ENCODE measurements at places on chromosomes 12 and 14.
A peak's percentile ranks its signal among the peaks of the same experiment; 100 is the strongest.

- no peak for DNase-seq
Observed at GRCh38 chr12:123992118-123992825, 19.3 kb downstream of the ZNF664 start.

DNA sequence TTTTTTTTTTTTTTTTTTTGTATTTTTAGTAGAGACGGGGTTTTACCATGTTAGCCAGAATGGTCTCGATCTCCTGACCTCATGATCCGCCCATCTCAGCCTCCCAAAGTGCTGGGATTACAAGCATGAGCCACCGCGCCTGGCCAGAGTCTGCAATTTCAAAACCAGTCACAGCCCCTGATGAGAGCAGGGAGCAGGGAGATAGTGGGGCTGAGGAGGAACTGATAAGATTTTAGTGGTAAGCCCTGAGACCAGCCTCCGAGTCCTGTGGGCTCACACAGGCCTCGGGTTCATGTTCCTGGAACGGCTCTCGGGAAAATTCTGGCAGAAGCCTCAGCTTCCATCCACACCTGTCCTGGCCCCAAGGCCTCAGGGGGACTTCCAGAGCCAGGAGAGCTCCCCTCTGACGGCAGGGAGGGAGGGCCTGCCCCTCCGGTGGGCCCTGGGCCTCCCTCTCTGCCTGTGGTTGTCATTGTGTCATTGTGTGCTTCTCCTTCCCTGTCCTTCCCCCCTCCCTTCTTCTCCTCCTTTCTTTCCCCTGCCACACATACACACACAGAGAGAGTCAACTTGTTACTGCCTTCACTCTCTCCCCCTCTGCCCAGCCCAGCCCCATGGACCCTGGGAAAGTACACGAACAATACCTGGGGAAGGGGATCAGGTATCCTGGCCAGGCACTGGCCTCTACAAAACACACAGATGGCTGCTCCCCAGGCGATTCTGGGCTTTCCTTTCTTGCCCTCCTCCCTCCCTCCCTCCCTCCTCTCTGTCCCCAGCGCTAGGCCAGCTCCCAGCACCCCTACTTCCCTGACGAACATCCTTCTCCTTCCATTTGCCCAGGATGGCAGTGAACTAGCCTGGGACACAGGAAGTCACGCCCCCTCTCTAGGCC, 294.1 kb downstream of the DPF3 start:
- no peak for DNase-seq

DNA sequence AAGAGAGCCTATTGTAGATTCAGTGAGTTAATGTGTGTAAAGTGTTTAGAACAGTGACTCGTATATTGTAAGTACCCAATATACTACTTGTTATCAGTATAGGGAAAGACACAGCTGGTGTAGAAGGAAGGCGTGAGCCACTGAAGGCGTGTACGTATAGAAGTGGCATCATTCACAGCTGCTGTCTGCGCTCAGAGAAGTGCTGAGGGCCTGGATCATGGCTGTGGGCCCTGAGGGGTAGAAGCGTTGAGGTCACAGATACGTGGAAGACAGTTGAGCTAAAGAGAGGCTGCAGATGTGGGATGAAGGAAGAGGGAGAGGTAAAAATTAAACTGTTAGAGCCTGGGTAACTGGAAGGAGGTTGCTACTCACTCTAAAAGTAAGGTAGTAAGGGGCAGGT, 5.9 kb downstream of the C12orf75 start:
- DNase-seq = no peak

- DNase-seq = no peak
Observed at GRCh38 chr14:28758885-28759652, 7.5 kb upstream of the FOXG1 start.

DNA sequence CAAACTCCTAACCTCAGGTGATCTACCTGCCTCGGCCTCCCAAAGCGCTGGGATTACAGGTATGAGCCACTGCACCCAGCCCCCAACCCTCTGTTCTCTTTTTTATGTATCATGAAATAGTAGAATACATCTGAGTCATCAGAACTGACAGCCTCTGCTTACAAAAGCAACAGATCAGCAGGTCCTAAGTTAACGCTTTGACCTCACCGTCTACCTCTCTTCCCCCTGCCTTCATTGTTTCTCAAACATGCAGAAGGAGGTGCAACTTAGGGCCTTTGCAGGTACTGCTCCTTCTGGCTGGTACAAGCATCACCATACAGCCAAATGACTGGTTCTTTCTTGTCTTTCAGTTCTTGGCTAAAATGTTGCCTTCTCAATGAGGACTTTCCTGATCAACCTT, 249.2 kb downstream of the PAWR start:
- DNase-seq = no peak

DNA sequence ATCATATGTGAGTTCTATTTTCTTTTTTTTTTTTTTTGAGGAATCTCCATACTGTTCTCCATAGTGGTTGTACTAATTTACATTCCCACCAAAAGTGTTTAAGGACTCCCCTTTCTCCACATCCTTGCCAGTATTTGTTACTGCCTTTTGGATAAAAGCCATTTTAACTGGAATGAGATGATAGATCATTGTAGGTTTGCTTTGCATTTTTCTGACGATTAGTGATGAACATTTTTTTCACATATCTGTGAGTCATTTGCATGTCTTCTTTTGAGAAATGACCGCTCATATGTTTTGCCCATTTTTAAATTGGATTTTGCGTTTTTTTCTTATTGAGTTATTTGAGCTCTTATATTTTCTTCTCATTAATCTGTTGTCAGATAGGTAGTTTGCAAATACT, 394.8 kb downstream of the LRFN5 start:
- no peak for DNase-seq

DNA sequence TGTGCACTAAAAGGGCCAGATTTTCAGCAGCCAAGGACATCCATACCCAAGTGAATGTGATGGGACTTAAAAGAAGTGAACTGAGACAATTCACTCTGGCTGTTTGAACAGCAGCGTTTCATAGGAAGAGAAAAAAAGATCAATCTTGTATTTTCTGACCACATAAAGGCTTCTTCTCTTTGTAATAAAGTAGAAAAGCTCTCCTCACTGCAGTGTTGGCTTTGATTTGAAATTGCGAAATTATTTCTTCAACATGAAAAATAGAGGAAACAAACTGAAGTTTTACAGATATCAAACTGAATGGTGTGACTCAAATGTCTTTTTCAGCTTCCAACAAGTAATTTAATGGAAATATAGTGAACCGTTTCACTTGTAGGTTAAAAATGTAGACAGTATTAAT, 11.3 kb upstream of the KCNMB4 start:
- no peak for DNase-seq

DNA sequence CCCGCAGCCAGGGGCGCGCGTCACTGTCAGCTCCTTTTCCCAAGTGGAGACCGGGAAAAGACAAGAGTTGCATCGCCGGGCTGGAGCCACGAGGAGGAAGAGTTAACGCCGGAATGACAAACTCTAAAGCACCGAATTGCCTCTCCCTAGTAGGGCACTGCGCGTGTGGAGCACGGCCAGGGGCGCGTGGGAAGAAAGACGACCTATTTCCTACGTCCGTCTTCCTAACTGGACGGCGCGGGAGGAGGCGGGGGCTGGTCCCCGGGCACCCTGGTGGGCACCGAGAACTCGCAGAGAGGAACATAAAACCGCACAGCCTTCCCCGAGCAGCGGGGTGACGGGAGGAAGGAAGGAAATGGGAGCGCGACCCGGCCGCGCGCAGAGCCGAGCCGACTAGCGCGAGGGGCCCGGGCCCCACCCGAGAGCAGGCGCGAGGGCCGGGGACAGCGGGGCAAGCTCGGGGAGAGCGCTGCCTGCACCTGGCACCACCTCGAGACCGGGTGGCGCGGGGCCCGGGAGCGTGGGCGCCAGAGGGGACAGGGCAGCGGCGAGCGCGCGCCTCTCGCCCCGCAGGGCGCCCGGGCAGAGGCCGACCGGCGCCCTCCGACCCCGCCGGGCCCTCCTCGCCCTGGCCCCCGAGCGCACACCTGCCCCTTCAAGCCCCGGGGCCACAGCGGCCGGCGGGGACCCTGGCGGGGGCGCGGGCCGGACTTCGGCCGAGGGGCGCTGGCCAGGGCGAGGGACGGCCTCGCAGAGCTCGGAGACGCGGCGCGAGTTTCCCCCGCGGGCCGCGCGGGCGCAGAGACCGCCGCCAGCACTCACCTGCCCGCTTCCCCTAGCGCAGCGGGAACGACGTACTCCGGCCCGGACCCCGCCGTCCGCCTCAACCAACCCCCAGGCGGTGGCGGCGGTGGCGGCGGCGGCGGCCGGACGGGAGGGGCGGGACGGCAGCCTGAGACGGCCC, at the start of gene SETD3:
Gene SETD3, minus strand, starts transcription at position 954 of the 964 bp plus-strand sequence. CDS start 15,054 bp downstream, outside the sequence.
- peak; percentile 32 for DNase-seq

- DNase-seq = no peak
Observed at GRCh38 chr12:49877066-49877465, 26.6 kb downstream of the FAIM2 start.

GRCh38 chr14:92539875-92540274, 26.3 kb downstream of the RIN3 start:
- no peak for DNase-seq

- DNase-seq = no peak
Observed at GRCh38 chr12:52149182-52149641, 42.6 kb downstream of the KRT80 start.

DNA sequence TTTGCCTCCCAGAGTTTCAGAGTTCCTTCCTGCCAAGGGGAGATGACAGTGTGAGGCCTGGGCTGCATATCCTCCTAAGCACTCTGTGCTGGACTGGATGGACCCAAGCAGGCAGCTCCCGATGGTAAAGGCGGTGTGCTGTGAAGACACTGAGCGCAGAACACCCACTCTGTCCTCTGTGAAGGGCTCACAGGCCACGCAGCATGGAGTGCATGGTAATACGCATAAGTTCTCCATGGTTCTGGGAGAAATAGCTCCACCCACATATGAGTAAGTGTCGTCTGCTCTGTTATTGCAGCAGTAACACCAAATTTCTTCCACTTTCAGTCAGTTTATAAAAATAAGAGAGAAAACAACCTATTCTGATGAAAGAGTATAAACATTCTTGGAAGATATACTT, 55.8 kb downstream of the TMEM30B start:
- DNase-seq = no peak

DNA sequence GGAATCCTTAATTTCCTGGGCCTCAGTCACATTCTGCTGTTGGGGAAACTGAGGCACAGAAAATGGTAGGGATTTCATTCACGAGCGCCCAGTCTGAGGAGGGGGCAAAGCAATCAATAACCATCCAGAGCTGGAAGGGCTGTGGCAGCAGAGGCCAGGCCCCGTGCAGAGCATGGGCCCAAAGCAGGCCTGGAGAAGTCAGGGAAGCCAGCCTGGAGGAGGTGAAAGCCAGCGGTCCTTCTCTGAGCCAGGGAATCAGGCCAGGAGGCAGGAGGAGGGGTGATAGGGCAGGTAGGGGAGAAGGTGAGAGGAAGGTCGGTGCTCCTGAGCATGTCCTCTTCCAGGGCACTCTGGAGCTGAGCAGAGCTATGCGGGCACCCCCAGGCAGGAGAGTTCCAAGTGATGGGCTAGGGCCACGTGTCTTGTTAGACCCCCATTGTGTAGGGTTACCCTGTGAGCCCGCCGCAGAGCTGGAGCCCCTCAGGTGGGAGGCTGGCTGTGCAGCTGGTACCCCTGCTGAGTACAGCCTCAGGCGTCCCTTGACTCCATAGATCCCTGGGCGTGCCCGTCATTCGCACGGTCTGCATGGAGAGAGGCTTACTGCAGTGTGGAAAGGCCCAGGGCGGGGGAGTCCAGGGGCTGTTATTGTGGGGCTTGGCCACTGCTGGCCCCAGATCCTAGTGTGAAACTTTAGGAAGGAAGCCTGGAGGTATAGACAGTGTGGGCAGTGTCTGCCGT, 4.8 kb downstream of the TNFAIP2 start:
- no peak for DNase-seq

GRCh38 chr12:89846473-89847055, 137.9 kb upstream of the ATP2B1 start:
- DNase-seq = no peak

DNA sequence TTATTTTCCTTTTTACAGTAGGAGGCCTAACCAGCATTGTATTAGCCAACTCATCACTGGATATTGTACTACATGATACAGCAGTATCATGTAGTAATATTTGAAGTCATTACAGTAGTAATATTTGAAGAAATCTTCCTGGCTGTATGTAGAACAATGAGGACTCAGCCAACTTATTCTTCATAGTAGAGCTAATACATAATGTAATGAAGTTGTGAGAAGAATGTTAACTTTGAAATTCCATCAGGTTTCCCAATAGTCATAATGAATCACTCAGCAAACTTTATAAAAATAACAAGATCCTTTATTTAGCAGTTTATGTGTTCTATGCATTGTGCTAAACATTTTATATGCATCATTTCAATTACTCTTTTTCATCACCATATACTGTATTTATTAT, 61.8 kb downstream of the LRRK2 start:
- no peak for DNase-seq

DNA sequence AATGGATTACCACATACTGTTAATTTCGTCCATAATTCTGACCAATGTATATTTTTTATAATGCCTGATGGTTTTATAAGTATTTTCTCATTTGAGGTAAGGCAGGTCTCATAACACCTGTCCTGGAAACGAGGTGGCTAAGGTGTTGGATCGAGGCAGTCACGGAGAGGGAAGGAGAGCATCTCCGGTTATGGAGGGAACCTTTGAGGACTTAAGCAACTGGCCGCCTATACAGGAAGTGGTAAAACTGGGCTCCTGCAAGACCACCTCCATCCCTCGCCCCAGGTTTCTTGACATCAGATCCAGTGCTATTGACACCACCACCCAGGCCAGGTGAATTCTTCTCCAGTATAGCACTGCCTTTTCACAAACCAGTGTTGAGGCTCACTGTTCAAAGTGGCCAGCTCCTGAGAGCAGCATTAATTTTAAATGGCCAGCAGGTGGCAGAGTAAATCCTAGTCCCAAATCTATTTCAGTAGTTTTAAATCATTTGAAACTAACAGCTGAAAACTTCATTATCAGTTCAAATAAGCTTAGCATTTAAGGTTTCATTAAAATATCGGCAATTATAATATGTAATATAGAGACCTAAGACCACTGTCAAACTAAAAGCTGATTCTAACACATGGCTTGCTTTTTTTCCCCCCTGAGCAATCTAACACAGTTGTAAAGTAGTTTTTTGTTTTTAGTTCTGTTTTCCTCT, 100.8 kb downstream of the PPM1A start:
- no peak for DNase-seq

DNA sequence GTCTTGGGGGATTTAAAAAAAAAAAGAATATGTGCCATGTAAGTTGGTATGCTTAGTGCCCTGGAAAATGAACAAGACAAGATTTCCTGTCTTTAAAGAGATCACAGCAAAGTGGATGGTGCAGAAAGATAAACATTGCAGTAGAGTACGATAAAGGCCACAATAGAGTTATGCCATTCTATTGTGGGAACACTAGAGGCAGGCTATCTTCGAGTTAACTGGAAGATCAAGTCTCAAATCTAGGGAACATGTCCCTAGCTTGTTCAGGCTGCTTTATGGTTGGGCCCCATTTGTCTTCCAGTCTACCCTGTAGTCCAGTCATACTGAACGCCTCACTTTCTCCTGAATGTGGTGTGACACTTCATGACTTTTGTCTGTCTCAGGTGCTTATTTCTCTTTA, 18.7 kb upstream of the CCT2 start:
- DNase-seq = no peak

All from activated gamma-delta T cell (primary cell).